ENCODE measurements at places on chromosomes 5 and 9.

DNA sequence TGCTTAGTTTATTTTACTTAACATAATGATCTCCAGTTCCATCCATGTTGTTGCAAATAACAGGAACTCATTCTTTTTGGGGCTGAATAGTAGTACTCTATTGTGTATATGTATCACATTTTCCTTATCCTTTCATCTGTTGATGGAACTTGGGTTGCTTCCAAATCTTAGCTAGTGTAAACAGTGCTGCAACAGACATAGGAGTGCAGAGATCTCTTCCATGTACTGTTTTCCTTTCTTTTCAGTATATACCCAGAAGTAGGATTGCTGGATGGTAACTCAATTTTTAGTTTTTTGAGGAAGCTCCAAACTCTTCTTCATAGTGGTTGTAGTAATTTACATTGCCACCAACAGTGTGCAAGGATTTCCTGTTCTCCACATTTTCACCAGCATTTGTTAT, 138.8 kb upstream of the POC5 start:
- no peak overlapping the region for H3K4me3 ChIP-seq
- no peaks in the 10 kb centered on the region for H3K36me3 ChIP-seq
- no peaks in the 10 kb centered on the region for H3K27me3 ChIP-seq
- no peak overlapping the region for H3K27ac ChIP-seq
- no peak for DNase-seq
- H3K4me1 ChIP-seq = no peaks in the 10 kb centered on the region

DNA sequence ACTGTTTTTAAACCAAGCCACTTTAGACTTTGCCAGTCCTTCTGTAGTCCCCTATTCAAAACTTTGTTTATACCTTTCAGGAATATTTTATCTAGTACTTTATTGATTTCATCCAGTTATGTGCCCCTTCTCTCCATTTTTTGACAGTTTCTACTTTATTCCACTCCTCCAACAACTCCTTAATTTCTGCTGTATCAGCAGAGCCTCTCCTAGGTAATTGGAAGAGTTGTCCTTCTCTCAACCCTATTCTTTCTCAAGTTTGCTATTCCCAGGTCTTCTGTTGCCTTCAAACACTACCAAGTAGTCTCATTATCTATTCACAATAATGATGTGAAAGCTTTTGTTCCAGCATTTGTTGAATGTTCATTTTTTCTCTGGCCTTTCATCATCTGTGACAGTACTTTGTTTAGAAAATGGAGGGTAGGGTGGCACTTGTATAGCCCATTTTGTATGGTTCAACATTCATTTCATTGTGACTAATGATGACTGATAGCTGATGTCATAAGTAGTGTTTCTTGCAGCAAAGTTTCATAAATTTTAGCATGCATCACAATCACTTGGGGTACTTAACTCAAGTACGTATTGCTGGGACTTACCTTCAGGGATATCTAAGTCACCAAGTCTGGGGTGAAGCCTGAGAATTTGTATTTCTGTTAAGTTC, 204.4 kb upstream of the DMRT1 start:
- no peak overlapping the region for H3K4me3 ChIP-seq
- H3K27me3 ChIP-seq = no peaks in the 10 kb centered on the region
- no peaks in the 10 kb centered on the region for H3K36me3 ChIP-seq
- no peak for DNase-seq
- H3K4me1 ChIP-seq = peaks cover 3% of the 10 kb centered on the region

DNA sequence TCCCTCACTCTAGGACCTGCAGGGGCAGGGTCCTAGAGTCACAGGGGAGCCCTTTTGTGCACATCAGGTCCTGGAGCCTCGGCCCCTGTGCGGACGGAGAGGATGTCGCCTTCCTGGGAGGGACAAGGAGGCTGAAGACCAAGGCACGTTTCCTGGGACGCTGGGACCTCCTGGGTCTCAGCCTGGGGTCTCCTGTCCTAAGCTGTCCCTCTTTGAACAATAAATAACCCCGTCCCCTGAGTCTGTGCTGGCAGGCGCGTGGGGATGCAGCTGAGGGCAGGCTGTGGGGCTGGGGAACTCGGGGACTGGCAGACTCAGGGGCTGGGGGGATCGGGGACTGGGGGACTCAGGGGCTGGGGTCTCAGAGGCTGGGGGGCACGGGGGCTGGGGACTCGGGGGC, 31.1 kb downstream of the PAEP start:
- DNase-seq = no peak
- no peaks in the 10 kb centered on the region for H3K27me3 ChIP-seq
- no peak overlapping the region for H3K4me3 ChIP-seq
- no peaks in the 10 kb centered on the region for H3K4me1 ChIP-seq
- no peaks in the 10 kb centered on the region for H3K36me3 ChIP-seq
- no peak overlapping the region for H3K27ac ChIP-seq

DNA sequence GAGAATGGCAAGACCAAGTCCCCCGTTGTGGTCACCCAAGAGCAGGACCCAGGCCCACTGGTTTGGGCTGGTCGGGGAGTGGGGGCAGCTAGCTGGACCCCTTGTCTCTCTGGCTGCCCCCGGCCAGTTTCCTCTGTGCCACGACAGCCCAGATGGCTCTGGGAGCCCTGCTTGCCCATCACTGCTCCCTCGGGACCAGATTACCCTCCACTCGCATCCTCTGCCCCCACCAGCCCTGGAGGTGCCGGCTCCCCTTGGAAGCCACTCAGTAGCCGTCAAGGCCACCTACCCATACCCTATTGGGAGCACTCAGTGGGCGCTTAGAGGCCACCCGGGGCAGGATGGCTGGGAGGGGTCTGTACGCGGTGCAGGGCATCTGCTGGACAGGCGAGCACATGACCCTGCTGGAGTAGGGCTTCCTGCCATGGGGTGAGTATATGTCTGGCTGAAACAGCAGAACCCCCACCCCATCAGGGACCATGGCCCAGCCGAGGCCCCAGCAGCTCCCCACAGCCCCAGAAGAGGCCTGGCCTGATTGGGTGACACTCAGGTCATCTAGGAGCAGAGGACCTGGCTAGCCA, 70.0 kb downstream of the ZNF354C start:
- peaks cover 75% of the 10 kb centered on the region for H3K36me3 ChIP-seq
- no peak for DNase-seq
- no peaks in the 10 kb centered on the region for H3K4me1 ChIP-seq
- H3K4me3 ChIP-seq = no peak overlapping the region
- no peak overlapping the region for H3K27ac ChIP-seq

- no peaks in the 10 kb centered on the region for H3K27me3 ChIP-seq
- no peak overlapping the region for H3K4me3 ChIP-seq
- no peak overlapping the region for H3K27ac ChIP-seq
- no peaks in the 10 kb centered on the region for H3K4me1 ChIP-seq
These were observed 128.6 kb downstream of the PDZD2 start for GRCh38 chr5:31767335-31768031.

GRCh38 chr9:25960178-25960577, 281.9 kb upstream of the TUSC1 start:
- H3K4me3 ChIP-seq = no peak overlapping the region
- H3K4me1 ChIP-seq = no peaks in the 10 kb centered on the region
- no peak overlapping the region for H3K27ac ChIP-seq
- H3K36me3 ChIP-seq = no peaks in the 10 kb centered on the region

GRCh38 chr5:109779036-109779735, 89.5 kb downstream of the MAN2A1 start:
- H3K36me3 ChIP-seq = no peaks in the 10 kb centered on the region
- no peaks in the 10 kb centered on the region for H3K27me3 ChIP-seq
- no peak for DNase-seq
- H3K4me3 ChIP-seq = no peak overlapping the region

- peaks cover 56% of the 10 kb centered on the region for H3K36me3 ChIP-seq
- no peak overlapping the region for H3K27ac ChIP-seq
- no peak overlapping the region for H3K4me3 ChIP-seq
- no peaks in the 10 kb centered on the region for H3K4me1 ChIP-seq
These were observed 65.1 kb upstream of the RETREG1 start for GRCh38 chr5:16681876-16682275.

GRCh38 chr9:127229691-127230417, 34.7 kb upstream of the GARNL3 start:
- no peaks in the 10 kb centered on the region for H3K36me3 ChIP-seq
- no peak for DNase-seq
- H3K27me3 ChIP-seq = no peaks in the 10 kb centered on the region
- no peak overlapping the region for H3K4me3 ChIP-seq

Measured in tibial nerve (tissue), 4 donors.